ENCODE measurements at places on chromosomes 3 and 15. TPM values are rescaled to one million over a fixed set of nuclear protein-coding genes. Genes with fewer than 3 reads are reported as not detected.

DNA sequence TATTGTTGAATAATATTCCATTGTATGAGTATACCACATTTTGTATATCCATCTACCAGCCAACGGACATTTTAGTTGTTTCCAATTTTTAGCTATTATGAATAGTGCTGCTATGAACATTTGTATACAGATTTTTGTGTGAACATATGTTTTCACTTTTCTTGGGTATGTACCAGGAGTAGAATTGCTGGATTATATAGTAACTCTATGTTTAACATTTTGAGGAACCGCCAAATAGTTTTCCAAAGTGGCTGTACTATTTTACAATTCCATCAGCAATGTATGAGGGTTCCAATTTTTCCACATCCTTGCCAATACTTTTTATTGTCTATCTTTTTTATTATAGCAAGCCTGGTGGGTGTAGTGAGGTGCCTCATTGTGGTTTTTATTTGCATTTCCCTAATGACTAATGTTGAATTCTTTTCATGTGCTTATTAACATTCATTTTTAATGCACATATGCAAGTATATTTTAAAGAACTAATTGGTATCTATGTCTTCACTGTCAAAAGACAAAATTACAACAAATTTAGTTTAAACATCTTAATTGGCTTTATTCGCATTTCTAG, 77.5 kb upstream of the PIAS1 start:
- H3K36me3 ChIP-seq = no peaks in the 10 kb centered on the region
- no peaks in the 10 kb centered on the region for H3K4me1 ChIP-seq
- H3K4me3 ChIP-seq = no peak overlapping the region
- H3K27ac ChIP-seq = no peak overlapping the region
- DNase-seq = no peak

DNA sequence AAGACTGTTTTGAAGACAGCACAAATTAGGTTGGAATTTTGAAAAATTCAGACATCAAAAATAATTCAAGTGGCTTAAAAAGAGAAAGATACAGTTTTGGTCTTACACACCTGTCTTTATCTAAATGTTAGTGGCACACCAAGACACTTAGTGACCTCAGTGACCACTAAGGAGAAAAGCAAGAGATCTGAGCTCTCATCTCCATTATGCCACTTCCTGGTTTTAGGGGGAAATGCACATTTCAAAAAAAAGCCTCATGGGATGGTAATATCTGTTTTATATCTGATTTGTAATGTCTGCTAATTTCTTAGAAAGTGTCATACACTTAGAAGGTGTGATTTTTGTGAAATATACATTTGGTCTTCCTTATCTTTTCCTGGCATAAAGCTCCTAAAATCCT, 16.4 kb downstream of the IL12A start:
- no peaks in the 10 kb centered on the region for H3K27me3 ChIP-seq
- DNase-seq = no peak

CPLX3 gene
- total RNA-seq = not detected

DNA sequence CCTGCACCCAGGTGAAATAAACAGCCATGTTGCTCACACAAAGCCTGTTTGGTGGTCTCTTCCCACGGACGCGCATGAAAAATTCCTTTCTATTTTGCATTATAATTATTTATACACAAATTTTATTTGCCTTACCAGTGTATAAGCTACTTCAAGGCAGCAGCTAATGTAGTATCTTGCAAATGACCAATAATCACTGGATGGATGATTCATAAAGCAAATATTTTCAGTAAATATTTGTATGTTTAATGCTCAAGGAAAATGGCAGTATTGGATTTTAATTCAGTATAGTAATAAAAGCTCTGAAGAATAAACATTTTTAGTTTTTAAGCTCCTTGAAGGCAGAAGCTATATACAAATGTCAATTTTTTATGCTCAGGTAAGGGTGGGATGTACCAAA, 158.7 kb upstream of the NANOGP8 start:
- no peak overlapping the region for H3K4me3 ChIP-seq
- no peaks in the 10 kb centered on the region for H3K4me1 ChIP-seq
- DNase-seq = no peak
- no peaks in the 10 kb centered on the region for H3K27me3 ChIP-seq
- H3K27ac ChIP-seq = no peak overlapping the region
- H3K36me3 ChIP-seq = no peaks in the 10 kb centered on the region

DNA sequence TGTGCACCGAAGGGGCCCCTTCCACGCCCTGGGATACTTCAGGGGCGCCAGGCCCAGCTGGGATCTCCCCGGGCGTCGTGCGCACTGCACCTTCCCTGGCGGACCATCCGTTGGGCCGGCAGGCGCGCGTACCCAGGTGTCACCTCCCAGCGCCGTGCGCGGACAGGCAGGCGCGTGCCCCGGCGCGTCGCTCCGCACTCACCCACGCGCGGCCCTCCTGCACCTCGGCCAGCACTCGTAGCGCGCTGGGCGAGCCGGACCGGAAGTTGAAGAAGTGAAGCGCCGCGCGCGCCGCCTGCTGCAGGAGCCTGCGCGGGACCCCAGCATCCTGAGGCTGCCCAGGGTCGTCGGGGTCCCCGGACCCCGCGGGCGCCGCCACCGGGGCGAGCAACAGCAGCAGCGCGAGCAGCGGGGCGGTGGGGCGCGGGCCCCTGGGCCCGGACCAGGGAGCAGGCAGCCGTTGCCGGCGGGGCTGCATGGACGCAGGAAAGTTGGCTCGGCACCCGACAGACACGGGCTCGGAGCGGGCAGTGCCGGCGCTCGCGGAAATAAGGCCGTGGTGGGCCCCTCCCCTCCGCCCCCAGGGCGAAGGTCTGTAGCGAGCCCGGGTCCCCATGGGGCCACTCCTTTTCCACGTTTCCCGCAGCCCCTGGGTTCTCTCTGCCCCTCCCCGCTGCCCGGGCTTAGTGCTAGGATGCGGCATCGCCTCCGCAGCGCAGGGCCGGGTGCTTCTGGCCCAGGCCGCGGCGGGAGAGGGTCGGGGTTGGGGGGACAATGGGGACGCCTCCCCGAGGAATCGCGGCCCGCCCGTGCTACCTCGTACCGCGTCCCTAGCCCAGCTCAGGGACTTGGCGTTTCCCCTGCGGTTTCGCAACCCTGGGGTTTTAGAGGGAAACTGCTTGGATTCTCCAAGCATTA, at the start of gene RARRES1:
TSS of gene RARRES1 (minus strand) at position 520 of the 918 bp plus-strand sequence. CDS start at position 478, 42 bp downstream.
- peaks cover 8% of the 10 kb centered on the region for H3K4me1 ChIP-seq
- DNase-seq = no peak
- H3K4me3 ChIP-seq = peak within 1 kb of the TSS; percentile 56
- no peaks in the 10 kb centered on the region for H3K36me3 ChIP-seq
- no peak within 1 kb of the TSS for H3K27ac ChIP-seq

DNA sequence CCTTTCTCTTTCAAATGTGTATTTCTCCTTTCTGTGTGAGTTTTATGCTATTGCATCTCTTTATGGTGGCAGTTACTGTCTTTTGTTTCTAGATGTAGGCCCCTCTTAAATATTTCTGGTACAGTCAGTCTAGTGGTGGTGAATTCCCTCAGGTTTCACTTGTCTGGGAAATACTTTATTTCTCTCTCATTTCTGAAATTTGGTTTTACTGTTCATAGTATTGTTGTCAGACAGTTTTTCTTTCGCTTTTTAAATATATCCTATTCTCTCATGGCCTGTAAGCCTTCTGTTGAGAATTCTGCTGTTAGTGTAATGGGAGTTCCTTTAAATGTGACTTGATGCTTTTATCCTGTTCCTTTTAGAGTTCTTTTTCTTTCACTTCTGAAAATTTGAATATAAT, 874.0 kb downstream of the PLOD2 start:
- no peak overlapping the region for H3K27ac ChIP-seq
- no peak overlapping the region for H3K4me3 ChIP-seq
- H3K27me3 ChIP-seq = no peaks in the 10 kb centered on the region
- DNase-seq = no peak

Data from H1 (cell line).